ENCODE measurements at places on chromosomes 2 and 18.

DNA sequence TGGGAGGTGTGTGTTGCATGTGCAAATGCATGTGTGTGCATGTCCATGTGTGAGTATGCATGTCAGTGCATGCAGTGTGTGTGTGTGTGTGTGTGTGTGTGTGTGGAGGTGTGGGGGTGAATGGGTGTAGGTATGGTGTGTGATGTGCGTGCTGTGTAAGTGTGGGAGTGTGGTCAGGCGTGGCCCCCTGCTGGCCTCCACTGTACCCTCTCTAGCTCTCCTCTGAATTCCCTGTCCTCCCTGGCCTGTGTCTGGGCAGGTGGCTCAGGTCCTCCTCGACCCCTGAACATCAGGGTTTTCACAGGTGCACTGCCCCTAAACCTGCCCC lies 230.2 kb downstream of the CELF4 start:
- DNase-seq, result peak; percentile 54

GRCh38 chr2:9419541-9419940 lies 3.8 kb downstream of the ITGB1BP1 start:
- no peak for DNase-seq

DNA sequence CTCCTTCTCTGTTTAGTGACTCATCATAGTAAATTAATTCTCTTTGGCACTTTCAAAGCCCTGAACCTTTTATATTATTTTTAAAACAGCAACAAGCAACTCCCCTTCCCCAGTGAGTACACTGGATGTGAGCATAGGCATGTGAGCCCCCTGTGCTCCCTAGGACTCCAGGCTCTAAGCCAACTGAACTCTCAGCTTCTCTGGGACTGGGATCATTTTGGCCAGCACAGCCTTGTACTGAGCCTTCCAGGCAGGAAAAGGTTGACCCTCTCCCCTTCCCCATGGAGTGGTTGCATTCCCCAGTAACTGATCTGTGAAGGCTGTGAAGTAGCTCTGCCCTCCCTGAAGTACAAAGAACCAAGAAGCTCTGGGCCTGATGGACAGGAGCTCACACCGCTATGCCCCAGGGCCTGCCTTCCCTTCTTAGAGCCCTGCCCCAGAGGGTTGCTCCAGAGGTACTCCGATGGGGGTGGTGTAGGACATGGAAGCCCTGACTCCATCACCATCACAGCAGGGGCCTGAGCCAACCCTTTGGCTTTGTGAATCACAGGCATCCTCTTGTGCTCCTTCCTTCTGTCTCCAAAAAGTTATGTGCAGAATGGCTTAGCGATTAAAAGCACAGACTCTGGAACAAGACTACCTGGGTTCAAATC lies 57.8 kb downstream of the ADD2 start:
- no peak for DNase-seq

DNA sequence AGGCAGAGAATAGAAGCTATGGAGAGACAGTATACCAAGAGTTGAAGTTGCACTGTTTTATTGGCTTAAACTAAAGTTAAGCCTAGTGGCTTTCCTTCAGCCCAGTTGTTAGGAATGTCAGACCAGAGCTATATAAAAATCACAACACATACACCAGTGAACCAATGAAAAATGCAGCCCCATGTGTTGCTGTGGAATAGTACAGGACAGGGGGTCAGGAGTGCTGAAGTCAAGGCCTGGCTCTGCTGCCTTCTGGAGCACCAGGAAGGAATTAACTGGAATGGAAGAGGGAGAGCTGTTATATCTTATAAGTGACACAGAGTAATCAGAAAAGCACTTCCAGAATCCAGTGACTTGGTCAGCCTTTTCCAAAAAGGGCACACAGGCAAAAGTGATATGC lies 58.9 kb downstream of the OSR1 start:
- DNase-seq, result no peak

DNA sequence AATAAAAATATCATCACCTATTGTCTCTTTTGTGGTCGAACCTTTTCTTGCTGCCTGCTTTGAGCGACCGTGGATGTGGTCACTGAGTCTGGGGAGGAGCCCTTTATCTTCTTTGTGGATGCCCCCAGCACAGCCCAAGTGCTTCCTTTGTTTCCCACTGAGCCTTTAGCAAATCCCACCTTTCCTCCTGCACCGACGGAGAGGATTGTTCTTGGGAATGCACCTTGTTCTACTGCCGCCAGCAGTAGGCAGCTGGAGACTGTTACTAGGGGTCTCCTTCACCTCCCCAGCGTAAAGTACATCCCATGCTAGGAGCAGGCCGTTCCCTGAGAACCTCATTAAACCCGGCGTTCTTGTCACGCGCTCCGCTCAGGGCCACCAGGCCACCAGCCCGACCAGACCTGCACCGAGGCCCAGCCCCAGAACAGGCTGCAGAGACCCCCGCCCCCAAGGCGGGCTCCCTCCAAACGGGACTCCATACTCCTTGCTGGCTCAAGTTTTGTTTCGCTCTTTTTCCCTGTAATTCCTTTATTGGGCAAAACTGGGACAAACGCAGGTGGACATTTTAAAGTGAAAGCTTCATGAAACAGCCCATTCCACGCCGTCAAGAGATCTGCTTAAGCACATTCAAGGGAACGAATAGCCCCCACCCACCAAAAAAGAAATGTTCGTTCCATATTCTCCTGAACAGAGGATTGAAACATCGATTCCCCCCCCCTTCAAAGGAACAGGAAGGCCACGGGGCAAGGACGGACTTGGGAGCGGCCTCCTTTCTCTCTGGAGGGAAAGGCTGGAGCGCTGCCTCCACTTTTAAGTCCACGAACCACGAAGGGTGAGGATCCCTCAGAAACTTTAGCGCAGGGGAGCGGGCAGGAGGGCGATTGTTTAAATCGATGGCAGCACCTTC lies 1.1 kb upstream of the MAT2A start:
- peak; percentile 93 for DNase-seq

DNA sequence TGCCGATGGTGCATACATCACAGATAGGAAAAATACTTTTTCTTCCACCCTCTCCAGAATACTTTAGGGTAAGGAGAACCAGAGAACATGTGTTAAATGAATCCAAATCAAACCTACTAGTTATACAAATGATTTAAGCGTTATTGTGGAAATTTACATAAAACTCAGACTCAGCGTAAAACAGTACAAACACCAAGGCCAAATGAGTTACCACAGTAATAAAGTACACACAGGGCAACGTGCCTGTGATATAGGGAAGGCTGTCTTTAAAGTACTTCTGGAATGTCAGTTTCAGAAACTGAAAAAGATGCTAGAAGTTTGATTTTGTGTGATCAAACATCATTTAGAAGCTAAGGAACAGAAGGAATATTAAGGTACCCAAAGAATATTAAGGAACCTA lies 46.9 kb downstream of the PTPRM start:
- no peak for DNase-seq

GRCh38 chr18:44290366-44290977 lies 390.2 kb upstream of the SETBP1 start:
- no peak for DNase-seq

- DNase-seq, result no peak
Measured at GRCh38 chr2:216866515-216867095, 6.7 kb upstream of the TNP1 start.

DNA sequence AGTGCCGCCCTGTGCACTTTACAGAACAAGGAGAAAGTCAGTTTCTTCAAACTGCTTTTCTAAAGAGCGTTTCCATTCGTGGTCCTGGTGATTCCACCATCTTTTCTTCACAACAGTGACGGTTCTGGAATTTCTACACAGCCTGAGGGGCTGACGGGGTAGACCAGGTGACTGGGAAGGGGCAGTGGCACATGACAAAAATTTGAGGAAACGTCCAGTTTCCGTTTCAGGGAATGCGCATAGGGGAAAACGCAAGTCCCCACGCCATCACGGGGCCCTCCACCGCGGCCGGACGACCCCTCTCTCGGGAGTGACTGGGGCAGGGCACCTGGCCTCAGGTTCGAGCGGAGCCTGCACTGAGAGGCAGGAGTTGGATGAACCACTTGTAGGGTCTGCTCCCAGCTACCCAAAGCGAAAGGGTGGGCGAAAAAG lies 980 bp upstream of the SPTBN1 start:
- no peak for DNase-seq

DNA sequence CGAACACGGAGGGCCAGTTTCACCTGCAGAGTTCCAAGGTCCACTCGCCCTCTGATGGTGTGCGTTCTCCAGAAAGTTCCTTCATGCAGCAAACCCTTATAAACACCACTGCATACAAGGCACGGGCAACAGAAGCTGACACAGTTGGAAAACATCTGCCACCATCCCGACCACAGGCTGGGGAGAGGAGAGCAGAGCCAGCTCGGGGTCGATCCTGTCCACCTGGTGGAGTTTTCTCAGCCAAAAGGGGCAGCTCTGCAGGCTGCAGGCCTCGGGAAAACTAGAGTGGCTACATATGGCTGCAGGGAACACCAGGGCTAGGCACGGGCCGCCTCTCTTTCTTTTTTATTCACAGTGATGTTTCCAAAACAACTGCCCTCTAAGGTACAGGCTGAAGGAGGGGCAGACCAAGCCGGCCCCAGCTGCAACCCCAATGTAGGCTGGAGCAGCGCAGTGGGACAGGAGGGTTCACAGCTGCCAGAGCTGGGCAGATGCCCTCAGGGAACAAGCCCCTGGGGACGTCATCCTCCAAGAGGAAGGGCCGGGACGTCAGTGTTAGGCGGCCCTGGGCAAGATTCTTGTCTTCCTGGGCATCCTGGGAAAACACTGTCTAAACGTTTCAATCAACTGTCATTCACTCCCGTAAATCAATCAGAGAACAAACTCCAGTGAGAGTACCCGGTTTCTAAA lies 274.7 kb downstream of the TWIST2 start:
- DNase-seq, result no peak

- no peak for DNase-seq
Measured at GRCh38 chr2:168583064-168583709, 127.1 kb downstream of the CERS6 start.

DNA sequence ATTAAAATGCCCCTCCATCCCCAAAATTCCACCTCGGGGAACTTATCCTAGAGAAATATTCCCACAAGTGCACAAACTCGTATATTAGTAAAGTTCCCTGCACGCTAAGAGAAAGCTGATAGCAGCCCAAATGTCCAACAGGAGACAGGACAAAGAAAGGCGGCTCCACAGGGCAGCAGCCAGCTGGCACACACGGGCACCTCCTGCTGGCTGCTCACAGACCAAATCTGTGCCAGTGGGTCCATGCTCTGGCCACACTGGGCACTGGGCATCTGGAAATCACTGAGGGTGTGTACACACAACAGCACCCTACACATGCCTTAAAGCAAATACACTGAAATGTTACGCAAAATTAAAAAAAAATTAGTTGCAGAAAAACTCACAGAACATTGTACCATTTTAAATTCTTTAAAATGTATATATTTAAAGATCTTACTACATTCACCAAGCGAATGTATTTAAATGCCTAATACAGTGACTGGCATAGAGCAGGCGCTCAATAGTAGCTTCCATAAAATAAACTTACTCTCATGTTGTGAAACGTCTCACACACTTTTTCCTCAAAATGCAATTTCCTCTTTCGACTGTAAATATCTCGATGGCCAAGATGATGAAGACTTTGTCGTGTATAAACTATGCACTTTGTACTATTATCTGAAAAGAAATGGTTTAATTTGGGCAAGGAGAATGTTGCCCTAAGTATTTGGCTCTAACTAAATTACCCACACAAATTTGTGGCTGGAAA lies 19.4 kb downstream of the ZNF516 start:
- no peak for DNase-seq

- peak; percentile 74 for DNase-seq
Measured at GRCh38 chr18:76398896-76399612, 96.0 kb downstream of the ZNF516 start.

GRCh38 chr18:5389356-5389755 lies 93.8 kb upstream of the ZBTB14 start:
- no peak for DNase-seq

GRCh38 chr2:181307203-181307991 lies 149.8 kb upstream of the ITGA4 start:
- no peak for DNase-seq

GRCh38 chr2:36973320-36973719 lies 7.0 kb upstream of the STRN start:
- DNase-seq, result no peak

DNA sequence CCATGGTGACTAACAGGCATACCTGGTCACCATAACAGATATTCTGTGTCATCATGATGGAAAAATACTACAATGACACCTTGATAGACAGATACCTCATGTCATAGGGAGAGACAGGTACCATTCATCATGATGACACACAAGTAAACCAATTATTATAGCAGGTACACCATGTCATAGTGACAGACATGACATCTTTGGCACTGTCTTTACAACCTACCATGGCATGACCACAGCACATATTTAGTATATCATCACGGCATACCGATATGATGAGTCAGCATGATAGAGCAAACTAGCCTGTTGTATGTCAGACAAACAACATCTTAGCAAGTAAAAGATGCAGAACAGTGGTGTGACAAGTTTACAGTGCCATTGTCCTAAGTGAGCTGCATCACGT lies 101.3 kb upstream of the KLHL29 start:
- no peak for DNase-seq

- no peak for DNase-seq
Measured at GRCh38 chr2:204842661-204843485, 297.6 kb downstream of the PARD3B start.

DNA sequence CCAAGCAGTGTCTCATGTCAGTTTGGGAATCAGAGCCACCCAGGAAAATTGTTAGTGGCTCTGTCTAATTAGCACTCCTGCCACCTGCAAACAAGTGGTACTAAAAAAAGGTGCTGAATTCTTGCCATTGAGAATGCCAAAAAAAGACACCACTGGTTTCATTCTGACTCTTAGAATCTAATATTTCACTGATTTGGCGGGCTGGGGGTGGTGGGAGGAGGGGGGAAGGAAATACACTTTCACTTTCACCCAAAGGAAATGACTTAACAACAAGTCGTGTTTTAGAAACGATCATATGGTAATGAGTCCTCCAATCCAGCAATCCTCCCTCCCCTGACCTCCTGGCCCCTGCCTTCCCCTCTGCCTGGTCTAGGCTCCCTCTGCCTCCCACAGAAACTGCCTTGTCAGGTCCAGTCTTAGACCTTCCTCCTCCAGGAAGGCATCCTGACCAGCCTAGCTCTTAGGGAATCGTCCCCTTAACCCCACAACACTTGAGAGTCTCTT lies 4.4 kb upstream of the KLHL29 start:
- no peak for DNase-seq

GRCh38 chr2:67522148-67522547 lies 125.0 kb downstream of the ETAA1 start:
- DNase-seq, result no peak
